AG10803 (cell line): ENCODE measurements at places on chromosomes 11 and 22.

DNA sequence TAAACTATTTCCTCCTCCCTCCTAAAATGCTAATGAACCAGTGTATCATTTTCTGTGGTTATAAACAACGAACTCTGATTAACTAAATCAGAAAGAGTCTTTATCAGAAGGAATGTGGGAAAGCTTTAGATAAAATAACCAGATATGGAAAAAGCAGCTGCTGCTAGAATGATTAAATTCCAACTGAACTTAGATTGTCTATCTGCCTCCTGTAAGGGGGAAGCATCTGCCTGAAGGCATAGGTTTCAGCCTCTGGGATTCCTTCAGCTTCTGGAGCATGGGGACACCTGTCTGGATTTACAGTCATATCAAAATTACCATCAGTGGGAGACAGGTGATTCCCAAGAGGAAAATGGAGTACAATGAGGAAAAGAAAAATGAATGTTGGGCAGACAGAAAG is 1095.5 kb upstream of the CCDC90B start:
- DNase-seq = no peak

- DNase-seq = no peak
Observed at GRCh38 chr22:42655693-42656092, 6.5 kb upstream of the CYB5R3 start.

- peak; percentile 73 for DNase-seq
Observed at GRCh38 chr11:76577226-76577920, 93.2 kb downstream of the LRRC32 start.

DNA sequence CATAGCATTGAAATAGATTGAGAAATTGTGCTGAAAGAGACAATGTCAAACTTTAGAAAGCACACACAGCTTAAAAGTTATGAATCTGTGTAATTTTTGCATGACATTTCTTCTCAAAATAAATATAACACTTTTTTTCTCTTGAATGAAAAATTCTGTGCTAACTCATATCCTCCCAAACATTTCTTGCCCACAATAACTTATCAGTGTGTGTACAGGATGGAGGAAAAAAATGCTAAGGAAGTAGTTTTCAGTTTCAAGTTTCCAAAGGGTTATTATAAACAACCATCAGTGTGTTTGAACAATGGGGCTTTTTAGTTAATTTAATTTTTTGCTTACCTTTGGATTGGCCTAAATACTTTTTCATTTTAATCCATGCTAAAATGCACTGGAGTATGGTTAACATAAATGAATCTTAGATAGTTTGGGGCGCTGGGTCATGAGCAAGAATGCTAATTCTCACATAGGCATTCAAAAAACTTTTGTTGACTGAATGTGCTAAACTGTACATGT is 82.9 kb upstream of the ARHGAP20 start:
- DNase-seq = no peak

DNA sequence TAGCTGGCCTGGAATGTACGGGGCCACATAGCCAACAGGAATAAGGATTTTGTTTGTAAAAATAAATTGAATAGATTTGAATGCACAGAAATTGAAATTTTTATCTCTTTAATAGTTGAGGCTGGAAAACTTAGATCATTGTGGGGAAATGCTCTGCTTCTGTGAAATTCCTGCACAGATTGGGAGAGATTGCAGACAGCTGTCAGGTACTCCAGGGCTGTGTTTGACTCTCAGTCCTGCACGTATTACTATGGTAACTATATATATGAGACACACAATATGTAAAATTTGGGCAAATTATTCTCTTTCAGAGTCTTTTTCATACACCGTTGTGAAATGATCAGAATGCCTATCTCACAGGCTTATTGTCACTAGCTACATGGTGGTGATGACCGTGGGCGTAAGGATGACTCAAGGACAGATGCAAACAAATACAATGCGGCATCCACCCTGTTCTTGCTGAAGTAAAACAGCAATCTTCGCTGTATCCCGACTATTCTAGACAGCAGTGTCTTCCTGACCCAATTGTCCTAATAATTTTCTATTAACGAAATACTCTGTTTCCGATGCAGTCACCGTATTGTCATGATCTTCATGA is 79.4 kb downstream of the ZC3H12C start:
- DNase-seq = no peak

DNA sequence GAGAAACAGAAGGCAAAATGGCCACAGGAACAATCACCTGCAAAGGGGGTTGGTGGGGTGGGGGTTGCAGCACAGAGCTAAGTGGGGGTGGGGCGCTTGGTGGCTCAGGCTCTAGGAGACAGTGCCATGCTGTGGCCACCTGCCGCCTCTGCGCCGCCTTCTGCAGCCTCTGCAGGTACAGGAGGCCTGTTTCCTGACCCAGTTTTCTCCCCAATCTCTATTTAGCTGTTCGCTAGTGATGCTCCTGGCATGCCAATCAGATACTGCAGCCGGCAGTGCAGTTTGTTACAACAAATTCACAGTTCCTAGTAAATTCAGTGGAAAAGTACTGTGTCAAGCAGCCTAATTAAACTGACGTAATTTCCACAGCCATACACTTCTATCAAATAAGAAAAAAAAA is 106.4 kb downstream of the SERGEF start:
- no peak for DNase-seq

DNA sequence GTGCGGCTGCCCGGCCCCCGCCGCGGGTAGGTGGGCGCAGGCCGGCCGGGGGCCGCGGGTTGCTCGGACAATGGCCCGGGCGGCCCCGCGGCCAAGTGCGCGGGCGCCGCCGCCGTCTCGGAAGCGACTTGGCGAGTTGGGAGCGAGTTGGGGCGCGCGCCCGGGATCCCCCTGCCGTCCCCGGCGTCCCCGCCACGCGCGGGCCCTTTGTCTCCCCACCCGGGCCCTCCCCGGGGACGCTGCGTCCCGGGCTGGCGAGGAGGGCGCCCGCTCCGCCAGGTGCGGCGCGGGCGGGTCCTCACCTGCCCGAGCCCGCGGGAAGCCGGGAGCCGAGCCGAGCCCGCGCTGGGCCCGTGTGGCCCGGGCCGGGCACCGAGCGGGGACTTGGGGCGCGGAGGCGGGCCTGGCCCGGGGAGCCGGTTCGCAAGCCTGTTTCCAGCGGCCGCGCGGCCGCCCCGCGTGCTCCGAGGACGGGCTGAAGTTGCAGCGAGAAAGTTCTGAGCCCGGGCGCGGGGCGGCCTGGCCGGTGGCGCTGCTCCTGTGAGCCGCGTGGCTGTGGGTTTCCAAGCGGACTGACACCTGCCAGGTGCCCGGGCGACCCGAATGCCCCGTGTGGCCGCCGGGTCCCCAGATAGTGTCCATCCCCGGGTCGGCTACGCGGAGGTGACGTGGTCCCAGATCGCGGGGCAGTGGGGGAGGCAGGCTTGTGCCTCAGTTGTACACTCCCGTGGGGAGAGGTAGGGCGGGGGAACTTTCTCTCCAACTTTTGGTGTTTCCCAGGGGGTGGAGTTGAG is 586 bp downstream of the LRP5 start:
- no peak for DNase-seq

DNA sequence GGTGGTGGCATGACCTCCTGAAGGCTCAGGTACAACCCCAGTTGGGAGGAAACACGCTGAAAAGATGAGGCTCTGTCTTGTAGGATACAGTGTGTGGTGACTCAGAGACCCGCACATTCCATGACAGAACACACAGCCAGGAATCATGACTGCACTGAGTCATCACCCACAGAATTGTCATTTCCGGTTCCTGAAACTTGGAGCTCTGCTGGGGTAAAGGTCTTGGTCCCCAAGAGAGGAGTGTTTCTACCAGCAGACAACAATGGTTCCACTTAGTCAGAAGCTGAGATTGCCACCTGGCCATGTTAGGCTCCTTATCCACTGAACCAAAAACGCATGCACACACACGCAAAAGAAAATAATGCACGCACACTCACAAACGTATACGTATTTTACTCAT is 31.5 kb upstream of the CYB5R3 start:
- DNase-seq = peak; percentile 94

GRCh38 chr22:22047776-22048175 is 65.2 kb upstream of the TOP3B start:
- no peak for DNase-seq

GRCh38 chr11:122028545-122028944 is 87.5 kb downstream of the BLID start:
- DNase-seq = no peak

- DNase-seq = no peak
Observed at GRCh38 chr11:102064316-102064715, 17.1 kb downstream of the CFAP300 start.

DNA sequence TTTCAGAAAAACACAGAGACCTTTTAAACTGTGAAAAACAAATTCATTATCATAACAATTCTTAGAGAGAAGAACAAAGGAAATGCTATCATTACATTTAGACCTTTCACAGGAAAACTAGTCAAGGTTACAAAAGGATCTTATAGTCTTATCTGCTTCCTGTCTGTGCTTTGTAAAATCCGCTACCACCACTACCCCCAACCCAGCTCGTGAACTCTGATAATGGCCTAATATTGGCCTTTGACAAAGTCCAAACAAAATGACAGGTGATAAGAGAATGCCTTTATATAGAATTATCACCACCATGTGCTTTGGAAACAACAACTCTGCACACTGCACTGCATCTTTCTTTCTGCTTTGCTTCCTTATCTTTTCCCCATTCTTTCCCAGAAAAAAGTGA is 272.5 kb downstream of the SBF2 start:
- DNase-seq = no peak

- no peak for DNase-seq
Observed at GRCh38 chr11:12544986-12545775, 129.0 kb upstream of the TEAD1 start.

- no peak for DNase-seq
Observed at GRCh38 chr11:507727-508515, 879 bp upstream of the RNH1 start.

GRCh38 chr11:33722590-33723234 is 13.5 kb downstream of the CD59 start:
- DNase-seq = peak; percentile 74

DNA sequence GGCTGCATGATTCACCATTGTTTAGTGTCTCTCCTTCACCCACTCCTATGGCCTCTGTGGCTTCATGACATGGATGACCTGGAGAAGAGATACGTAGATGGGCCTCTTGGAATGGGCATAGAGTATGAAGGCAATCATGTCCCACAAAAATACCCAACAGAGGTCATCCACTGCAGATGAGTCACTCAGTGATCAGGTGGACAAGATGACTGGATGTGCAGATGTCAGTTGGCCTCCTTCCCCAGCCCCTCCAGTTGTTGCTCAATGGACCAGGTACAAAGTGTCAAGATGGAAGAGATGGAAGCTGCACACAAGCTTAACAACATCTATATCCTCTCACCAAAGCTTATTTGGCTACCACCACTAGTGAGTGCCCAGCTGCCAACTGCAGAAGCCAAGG is 41.0 kb upstream of the CLPB start:
- DNase-seq = no peak
